ENCODE measurements at places on chromosomes 6 and 20.

DNA sequence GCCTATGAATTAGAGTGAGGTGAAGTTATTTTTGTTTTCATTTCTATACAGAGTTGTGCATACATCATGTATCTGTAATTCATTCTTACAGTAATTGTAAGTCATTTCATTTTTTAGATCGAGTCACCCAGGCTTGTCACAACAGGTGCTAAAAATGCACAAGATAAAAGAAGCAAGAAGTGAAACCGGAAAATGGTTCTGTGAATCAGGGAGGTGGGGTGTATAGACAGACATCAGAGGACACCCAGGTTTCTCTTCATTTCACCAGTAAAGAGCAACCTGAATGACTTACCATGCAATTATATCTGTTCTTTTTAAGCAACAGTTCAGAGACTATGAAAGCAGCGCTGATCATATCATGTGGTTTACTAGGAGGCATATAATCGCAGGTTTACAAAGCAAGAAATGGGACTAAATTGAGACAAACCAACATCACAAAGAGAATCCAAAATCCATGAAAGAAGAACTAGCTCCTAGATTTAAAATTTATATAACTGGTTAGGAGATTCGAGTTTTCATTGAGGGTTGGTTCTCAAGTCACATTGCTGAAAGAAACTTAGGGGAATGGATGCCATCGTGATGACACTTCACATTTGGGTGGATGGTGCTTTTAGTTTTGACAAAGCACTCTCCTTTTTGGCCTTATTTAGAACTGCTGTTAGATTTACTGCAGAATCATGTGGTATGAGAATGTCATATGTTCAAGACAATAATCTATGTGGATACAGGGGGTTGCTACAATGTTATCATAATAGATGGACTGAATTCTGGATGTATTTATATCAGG lies 27.9 kb upstream of the TBC1D7 start:
- no peak for DNase-seq

- DNase-seq: no peak
Observed at GRCh38 chr6:143401636-143402370, 48.7 kb downstream of the ADAT2 start.

DNA sequence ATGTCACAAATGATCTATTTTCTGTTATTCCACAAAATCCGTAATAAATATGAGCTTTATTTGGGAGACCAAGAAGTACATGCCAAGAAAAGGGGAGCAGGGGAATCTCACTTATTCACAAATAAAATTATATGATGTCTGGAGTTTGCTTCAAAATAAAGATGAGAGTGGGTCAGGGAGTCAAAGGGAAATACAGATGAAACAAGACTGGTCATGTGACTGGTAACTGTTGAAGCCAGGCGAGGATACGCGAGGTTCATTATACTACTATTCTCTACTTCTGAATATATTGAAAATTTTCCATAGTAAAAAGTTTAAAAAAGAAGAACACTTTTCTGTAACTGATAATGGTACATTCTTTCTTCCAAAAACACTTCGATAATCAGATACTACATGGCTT lies 14.6 kb downstream of the EPB41L2 start:
- DNase-seq: no peak

GRCh38 chr6:2512802-2513201 lies 237.9 kb downstream of the MYLK4 start:
- no peak for DNase-seq

GRCh38 chr20:36446557-36446956 lies 94.8 kb upstream of the MYL9 start:
- no peak for DNase-seq

- peak; percentile 67 for DNase-seq
Observed at GRCh38 chr20:38893565-38894090, 32.6 kb upstream of the FAM83D start.

DNA sequence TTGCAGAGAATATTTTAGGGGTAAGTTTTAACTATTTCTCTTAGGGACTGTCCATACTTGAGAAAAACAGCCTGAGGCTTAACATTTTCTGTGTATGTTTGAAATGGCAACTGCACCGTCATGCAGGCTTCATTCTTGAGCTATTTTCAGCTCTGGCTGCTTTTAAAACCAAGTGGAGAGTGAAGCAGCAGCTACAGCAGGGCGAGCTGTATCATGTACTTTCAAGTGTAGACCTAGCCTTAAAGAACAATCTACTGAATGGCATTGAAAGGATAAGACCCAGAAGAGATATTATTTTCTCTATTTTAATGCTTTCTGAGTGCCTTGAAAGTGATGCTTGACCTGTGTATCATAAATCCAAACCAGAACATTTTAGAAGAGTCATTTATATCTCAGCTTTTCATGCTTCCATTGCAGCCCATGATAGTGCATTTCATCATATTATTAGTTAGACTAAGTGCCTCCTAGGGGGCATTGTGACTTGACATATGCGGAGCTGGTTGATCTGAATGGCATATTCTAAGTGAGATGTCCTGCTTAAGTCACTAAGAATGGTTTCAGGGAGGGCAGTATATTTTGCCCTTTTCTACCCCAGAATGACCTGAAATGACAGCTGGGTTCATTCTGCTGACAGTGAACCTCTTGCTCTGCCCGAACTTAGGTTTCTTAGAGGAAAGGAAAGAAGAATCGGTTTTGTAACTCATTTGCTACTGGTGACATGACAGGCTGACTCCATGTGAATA lies 85.3 kb downstream of the NKAIN2 start:
- DNase-seq: no peak

GRCh38 chr6:17688481-17688880 lies 18.2 kb downstream of the NUP153 start:
- DNase-seq: no peak

- no peak for DNase-seq
Observed at GRCh38 chr6:42026540-42026939, 23.8 kb upstream of the TAF8 start.

Data from hematopoietic multipotent progenitor cell treated with erythropoietin and hydrocortisone succinate and interleukin-3 and kit ligand, for 15 days (in vitro differentiated cells).